ENCODE measurements at places on chromosomes 3 and 15.

GRCh38 chr15:88621789-88622604 lies 857 bp downstream of the AEN start:
- DNase-seq: no peak

- DNase-seq: peak; percentile 71
Measured at GRCh38 chr3:97971679-97972567, at the start of gene RIOX2. Gene RIOX2, minus strand, starts transcription at chr3:97972431. Its CDS starts 4,838 bp downstream, at chr3:97967593.

GRCh38 chr3:46874430-46874829 lies 3.1 kb upstream of the PTH1R start:
- no peak for DNase-seq

- DNase-seq: peak; percentile 25
Measured at GRCh38 chr3:182241766-182242488, 530.2 kb downstream of the SOX2 start.
